ENCODE measurements at places on chromosomes 6 and 20.

GRCh38 chr6:97282238-97282725 lies 734 bp downstream of the MMS22L start:
- DNase-seq, result no peak

DNA sequence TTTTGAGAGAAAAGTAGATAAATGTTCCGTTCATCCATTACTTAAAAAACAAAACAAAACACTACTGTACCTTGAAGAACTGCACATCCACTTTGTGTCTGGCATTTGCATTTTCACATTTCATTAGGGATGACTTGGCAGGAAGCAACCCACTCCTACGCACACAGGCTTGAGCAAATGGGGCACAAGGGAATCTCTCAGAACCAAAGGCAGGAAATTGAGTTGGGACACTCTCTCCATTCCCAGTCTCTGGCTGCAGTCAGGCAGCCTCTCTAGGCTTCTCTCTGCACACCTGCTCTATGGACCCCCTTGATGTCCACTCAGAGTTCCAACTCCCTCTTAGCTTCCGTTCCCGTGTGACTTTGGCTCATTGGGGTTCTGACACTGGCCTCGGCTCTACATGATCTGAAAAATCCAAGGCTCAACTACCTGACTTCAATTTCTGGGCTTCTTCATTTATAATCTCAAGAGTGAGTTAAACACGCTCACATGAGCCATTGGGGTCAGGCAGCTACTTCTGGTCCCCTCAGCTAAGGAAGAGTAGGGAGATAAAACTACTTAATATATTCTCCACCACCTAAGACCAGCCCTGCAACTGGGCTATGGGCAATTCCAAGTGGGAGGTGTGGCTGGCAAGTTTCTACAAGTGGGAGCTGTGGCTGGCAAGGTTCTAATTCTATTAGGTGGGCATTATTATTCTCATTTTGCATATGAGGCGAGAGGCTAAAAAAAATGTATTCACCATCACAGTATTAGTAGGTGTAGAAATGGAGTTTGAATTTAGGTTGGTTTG lies 251.9 kb downstream of the SOD2 start:
- DNase-seq, result no peak

DNA sequence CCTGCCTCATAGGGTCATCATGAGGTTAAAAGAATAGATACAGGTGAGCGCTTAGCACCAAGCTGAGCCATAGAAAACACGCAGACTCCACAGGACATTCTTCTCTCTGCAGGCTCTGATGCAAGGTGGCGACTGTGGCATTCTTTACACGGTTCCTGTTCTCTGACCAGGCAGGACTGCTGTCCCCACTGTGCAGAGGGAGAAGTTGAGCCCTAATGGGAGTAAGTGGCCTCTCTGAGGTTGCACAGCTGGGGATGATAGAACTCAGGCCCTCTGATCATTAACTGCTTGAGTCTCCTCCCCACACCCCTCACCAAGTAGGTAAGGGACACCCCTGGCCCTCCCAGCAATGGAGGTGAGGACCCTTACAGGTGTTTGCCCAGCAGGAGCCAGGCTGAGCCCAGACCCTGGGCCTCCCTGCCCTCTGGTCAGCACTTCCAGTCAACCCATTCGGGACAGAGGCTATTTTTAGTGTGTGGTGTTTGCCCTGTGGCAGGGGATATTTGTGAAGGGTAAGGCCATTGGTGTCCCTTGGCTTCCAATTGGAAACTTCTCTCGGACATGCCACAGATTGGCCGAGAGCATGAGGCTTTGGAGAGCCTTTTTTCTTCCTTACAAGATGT lies 116.8 kb downstream of the VEGFA start:
- DNase-seq, result no peak

DNA sequence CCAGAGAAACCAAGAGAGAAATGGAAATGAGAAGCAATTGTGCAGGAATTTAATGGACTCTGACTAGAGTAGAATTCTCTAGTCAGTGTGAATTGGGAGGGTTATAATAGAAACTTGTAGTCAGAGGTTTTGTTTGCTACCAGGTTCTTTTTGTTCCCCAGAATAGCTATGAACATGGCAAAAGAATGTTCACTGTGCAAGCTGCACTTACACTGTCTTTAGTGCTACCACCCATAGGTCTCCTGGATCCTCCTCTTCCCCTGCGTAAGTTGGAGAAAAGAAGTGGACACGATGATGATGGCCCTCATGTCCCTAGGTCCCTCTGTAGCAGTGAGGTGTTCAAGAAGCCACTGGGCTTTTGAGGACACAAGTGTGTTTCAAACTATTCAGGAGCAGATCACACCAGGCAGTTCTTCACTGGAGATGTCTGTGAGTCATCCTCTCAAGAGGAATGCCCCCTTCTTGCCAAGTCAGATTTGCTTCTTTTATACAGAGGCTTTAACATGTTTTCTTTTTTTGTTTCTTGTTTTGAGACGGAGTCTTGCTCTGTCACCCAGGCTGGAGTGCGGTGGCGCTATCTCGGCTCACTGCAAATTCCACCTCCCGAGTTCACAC lies 47.6 kb upstream of the SMIM8 start:
- no peak for DNase-seq

- no peak for DNase-seq
Observed at GRCh38 chr6:20870021-20870420, 335.8 kb downstream of the CDKAL1 start.
